ENCODE measurements at places on chromosomes 11 and 22. TPM values are rescaled to one million over a fixed set of nuclear protein-coding genes. Genes with fewer than 3 reads are reported as not detected.

Gene ACRV1
- not detected for polyA plus RNA-seq

Gene FXYD6
- polyA plus RNA-seq, result 0.07 TPM

Gene LSP1
- polyA plus RNA-seq, result not detected

Gene PTGDR2
- 1.9 TPM for polyA plus RNA-seq

Gene TSSK2
- 0.04 TPM for polyA plus RNA-seq

Gene PNPLA5
- polyA plus RNA-seq, result not detected

Gene COA4
- 257 TPM for polyA plus RNA-seq

Gene PATE2
- polyA plus RNA-seq, result 0.05 TPM

Gene PRDM10
- 4.2 TPM for polyA plus RNA-seq

Gene BBOX1
- polyA plus RNA-seq, result not detected

Gene P4HA3
- polyA plus RNA-seq, result not detected

Gene C11orf97
- not detected for polyA plus RNA-seq

Gene TMEM191B
- 1.8 TPM for polyA plus RNA-seq

Gene SPDYC
- 14.0 TPM for polyA plus RNA-seq

Gene RPS3
- 3,097 TPM for polyA plus RNA-seq

Gene GRAMD1B
- not detected for polyA plus RNA-seq

Gene NXPE1
- polyA plus RNA-seq, result not detected

Gene OR5A1
- polyA plus RNA-seq, result not detected

Gene OR10D3
- 0.38 TPM for polyA plus RNA-seq

Gene MSANTD4
- polyA plus RNA-seq, result 11.6 TPM

Gene AIP
- polyA plus RNA-seq, result 85.1 TPM

Gene RIMBP3C
- polyA plus RNA-seq, result not detected

Gene TEX54
- polyA plus RNA-seq, result not detected

Gene UBQLNL
- 0.24 TPM for polyA plus RNA-seq

Gene MS4A15
- not detected for polyA plus RNA-seq

Gene PEX16
- 38.3 TPM for polyA plus RNA-seq

Gene TTC28
- 4.4 TPM for polyA plus RNA-seq

Gene MYO18B
- polyA plus RNA-seq, result 4.8 TPM

Gene PGA4
- polyA plus RNA-seq, result not detected

Gene MMP1
- 0.07 TPM for polyA plus RNA-seq

Gene CXCR5
- not detected for polyA plus RNA-seq

Gene CD248
- polyA plus RNA-seq, result not detected

Gene MS4A6A
- 4.2 TPM for polyA plus RNA-seq

Gene COX8A
- polyA plus RNA-seq, result 1,206 TPM

Gene IL17REL
- polyA plus RNA-seq, result 0.11 TPM

Gene OSBP
- 27.8 TPM for polyA plus RNA-seq

Gene DGCR6
- 3.8 TPM for polyA plus RNA-seq

Gene PPME1
- 48.4 TPM for polyA plus RNA-seq

Gene FADD
- 26.7 TPM for polyA plus RNA-seq

Gene SNU13
- polyA plus RNA-seq, result 286 TPM

Gene NAALADL1
- 0.72 TPM for polyA plus RNA-seq

Gene OR52E8
- polyA plus RNA-seq, result not detected

Gene ZNF280A
- 21.8 TPM for polyA plus RNA-seq

Gene GSTT2B
- polyA plus RNA-seq, result not detected

Gene CRYBA4
- 2.1 TPM for polyA plus RNA-seq
